ENCODE measurements at places on chromosomes 2 and 18. TPM values are rescaled to one million over a fixed set of nuclear protein-coding genes. Genes with fewer than 3 reads are reported as not detected.

Gene MARCHF4
- total RNA-seq, result not detected

DNA sequence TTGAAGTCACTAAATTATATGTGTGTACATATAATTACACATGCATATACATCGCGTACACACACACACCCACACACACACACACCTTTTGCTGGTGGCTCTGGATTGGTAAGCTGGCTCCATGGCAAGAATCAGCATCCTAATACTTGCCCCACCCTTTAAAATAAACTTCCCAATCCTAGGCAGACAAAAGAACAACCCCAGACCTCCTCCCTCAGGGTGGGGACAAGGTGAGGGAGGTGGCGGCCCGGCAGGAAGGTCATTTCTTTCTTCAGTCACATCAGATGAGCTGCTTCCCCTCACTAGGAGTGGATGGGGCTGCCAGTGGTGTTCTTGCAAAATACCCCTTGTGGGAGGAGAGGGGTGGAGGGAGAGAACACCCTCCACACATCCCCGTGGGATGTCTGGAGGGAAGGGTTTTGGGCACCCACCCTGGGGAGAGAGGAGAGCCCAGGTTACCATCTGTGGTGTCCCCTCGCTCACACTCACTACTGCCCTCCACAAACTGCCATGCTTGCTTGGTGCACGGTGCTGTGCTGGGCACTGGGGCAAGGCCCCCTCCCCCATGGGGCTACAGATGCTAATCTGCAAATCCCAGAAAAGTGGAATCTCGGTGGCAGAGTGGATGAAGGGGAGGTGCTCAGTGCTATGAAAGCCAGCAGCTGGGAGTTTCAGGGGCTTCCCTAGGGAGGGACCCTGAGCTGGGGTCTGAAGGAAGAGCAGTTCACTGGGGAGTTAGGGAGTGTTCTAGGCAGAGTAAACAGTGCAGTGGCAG is 64.0 kb downstream of the ODC1 start:
- DNase-seq, result no peak

DNA sequence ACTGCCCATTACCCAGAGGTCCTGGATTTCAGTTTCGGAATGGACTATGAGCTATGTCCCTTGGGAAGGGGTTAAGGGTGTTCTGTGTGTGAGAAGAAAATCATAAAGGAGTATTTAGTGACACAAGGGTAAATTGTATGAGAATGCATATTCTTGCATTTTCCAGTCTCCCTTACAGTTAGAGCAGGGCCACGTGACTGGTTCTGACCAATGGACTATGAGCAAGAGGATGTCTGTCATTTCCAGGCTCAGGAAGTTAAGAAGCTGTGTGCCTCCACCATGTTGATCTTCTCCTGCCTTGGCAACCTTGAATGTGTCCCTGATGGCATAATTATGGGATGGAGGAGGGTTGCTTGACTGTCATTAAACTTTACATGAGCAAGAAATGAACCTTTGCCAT is 94.9 kb downstream of the DHRS9 start:
- no peak for DNase-seq

- DNase-seq, result no peak
Measured at GRCh38 chr2:2645162-2645855, 314.2 kb upstream of the MYT1L start.

DNA sequence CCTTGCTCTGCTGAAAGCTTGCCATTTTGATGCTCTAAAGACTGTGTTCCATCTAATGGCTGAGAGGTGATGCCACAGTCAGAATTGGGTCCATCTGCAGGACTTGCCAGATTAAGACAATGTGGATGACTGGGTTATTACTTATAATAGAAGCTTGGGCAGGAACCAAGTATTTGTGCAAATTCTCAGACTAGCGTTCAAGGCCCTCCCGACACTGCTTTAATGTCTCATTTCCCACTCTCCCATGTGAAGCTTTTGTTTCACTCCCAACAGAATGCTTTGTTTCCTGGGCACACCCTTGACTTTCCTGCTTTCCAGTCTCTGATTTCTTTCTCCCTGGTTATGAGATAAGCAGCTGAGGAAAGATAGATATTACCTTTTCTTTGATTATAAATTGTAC is 215.8 kb downstream of the KCNS3 start:
- DNase-seq, result no peak

DNA sequence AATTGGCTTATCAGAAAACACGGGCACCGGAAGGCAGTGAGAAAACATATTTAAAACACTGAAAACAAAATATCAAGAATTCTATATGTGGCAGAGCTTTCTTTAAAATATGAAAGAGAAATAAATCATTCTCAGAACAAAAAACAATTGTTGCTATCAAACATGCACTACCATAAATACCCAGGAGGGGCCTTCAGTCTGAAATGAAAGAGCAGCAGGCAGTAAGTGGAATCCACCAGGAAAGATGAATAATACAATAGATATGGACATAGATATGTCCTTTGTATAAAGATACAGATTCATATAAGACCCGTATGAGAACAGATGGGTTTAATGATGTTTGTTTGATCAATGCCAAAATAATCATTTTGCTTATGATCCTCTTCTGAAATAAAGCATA is 142.0 kb downstream of the TMEM18 start:
- no peak for DNase-seq

- DNase-seq, result no peak
Measured at GRCh38 chr2:240794178-240794721, 25.8 kb downstream of the KIF1A start.

DNA sequence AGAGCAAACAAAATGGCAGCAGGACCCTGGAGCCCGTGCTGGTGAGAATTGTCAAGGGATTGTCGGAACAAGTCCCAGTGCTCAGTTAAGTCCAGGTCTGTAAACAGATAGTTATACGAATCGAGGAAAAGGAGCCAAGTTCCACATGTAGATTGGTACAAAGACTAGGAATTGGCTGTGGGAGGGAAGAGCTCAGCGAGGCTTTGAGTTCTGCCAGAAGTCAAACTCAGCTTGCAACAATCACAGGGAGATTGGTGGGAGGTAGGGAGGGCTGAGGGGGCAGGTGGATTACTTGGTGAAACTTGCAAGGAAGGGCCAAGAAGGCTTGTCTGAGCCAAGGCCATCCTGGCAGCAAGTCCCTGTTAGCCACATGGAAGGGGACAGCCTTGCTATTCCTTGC is 217.8 kb upstream of the ARL4C start:
- DNase-seq, result no peak

DNA sequence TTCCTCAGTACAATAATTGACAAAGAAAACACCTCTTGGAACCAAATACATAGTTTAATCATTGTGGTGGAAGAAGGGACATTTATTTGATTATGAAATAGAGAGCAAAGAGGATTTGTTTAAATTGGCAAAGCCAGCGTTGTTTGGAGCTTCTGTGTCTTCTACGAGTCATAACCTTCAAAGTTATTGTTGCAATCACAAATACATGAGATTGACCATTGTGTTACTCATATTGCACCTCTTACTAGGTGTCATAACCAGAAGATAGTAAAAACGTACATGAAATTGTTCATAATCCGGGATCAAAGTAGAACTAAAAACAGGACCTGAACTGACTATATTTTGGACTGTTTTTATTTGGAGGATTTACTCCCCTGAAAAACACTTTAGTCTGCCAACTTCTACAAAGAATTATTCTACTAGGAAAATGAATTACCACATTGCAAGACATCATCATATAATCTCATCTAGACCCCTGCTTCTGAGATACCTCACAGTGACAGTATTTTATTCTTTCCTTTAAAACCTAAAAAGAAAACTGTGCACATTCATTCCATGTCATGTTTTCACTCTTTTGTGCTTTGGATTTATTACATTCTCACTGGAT is 151.7 kb upstream of the KLF7 start:
- DNase-seq, result no peak

DNA sequence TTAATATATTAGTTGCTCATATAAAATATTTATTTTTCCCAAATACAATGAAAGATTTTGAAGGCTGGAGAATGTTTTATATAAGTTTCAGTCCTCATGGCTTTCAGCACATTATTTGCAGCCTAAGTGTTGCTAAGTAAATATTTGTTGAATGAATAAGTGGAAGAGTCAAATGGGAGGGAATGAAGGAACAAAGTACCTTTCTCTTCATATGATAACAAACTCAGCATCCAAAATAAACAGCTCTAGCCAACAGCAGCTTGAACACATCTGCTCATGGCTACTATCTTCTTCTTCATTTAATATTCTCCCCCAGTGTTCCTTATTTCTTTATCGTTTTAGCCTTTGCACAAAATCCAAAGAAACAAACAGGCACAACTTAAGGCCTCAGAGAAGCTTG is 385.2 kb upstream of the PIK3C3 start:
- no peak for DNase-seq

- DNase-seq, result peak; percentile 93
Measured at GRCh38 chr2:159286709-159287441, 372 bp upstream of the WDSUB1 start.

DNA sequence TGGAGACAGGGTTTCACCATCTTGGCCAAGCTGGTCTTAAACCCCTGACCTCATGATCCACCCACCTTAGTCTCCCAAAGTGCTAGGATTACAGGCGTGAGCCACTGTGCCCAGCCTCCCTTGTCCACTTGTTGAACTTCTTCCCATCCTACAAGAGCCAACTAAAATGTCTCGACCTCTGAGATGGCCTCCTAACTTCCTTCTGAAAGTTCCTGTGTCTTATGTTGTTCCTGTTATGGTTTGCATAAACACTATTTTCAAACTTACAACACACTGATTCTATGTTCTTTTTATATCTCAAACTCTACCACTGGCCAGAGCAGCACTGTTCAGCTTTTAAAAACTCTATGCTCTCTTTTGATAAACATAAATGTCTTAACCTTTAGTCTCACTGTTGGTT is 63.3 kb upstream of the UGP2 start:
- no peak for DNase-seq

DNA sequence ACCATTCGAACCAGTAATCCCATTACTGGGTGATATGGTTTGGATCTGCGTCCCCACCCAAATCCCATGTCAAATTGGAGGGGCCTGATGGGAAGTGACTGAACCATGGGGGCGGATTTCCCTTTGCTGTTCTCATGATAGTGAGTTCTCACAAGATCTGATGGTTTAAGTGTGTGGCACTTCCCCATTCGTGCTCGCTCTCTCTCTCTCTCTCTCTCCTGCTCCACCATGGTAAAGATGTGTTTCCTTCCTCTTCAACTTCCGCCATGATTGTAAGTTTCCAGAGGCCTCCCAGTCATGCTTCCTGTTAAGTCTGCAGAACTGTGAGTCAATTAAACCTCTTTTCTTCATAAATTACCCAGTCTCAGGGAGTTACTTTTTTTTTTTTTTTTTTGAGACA is 62.6 kb downstream of the NBAS start:
- DNase-seq, result no peak

DNA sequence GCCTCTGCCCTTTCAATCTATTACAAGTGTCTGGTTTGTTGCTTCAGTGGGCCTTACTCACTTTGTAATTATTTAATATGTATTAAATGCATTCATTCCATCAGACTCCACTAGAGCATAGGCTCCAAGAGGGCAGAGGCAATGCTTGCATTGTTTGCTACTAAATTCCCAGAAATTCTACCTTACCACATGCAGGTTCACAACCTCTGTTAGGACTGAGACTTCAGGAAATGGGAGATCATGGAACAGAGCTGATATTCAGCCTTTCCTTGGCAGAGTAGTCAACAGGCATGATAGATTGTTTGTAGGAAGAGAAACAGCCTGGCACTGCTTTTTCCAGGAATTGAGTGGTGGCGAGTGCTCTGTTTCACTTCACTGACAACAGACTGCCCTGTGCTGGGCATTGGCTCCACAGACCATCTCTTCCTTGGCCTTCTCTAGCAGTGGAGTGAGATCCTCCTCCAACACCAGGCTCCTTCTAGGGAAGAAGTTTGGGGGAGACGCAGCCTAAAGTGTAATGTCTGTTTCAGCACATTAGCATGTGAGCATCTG is 6.2 kb upstream of the MATN3 start:
- no peak for DNase-seq

- DNase-seq, result no peak
Measured at GRCh38 chr2:235577404-235578330, 83.8 kb downstream of the AGAP1 start.

- no peak for DNase-seq
Measured at GRCh38 chr2:181022652-181023051, 42.2 kb downstream of the UBE2E3 start.

DNA sequence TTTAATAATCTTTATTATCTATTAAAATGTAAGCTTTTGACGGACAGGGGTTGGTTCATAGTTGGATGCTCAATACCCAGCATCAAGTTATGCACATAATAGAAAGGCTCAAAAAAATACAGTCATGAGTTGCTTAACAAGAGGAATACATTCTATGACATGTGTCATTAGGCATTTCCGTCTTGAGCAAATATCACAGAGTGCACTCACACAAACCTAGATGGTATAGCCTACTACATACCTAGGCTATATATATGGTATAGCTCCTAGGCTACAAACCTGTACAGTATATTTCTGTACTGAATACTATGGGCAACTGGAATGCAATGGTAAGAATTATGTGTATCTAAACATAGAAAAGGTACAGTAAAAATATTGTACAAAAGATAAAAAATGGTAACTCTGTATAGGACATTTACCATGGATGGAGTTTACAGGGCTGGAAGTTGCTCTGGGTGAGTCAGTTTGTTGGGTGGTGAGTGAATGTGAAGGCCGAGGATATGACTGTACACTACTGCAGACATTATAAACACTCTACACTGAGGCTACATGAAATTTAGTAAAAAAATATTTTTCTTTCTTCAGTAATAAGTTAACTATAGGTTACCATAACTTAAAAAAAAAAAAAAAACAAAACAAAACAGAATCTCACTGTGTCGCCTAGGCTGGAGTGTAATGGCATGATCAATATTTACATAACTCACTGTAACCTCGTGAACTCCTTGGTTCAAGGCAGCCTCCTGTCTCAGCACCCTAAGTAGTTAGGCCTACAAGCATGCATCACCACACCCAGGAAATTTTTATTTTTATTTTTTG is 201.2 kb downstream of the NBAS start:
- DNase-seq, result no peak

DNA sequence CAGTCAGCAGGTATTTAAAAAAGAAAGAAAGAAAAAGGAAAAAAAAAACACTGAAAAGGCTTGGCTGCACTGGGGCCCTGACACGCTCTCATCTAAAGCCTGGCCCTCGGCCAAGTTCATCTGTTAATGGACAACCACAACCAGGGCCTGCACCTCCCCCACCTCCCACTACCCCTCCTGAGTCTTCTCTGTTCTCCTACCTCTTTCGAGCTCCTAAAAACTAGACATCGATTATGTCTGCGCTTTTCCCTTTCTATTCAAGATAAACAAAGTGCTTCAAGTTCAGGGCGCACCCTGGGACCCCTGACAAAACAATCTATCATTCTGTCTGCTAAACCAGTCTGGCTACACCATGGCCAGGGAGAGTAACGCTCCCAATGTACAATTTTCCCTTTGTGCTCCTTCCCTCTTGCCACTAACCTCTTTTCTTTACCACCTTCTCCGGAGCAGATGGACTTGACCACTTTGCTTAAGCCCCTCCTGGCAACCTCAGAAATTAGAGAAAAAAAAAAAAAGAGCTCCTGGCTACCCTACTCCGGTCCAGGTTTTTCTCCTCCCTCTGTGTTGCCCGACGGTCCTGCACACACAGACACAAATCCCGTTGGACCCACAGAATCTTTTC is 22.7 kb downstream of the BCL11A start:
- no peak for DNase-seq

GRCh38 chr2:67085146-67085545 is 312.0 kb upstream of the ETAA1 start:
- no peak for DNase-seq

GRCh38 chr2:222854773-222855700 is 5.8 kb upstream of the ACSL3 start:
- DNase-seq, result no peak

Measured in CD8-positive, alpha-beta T cell (primary cell).